ENCODE measurements at places on chromosomes 5 and 9.

DNA sequence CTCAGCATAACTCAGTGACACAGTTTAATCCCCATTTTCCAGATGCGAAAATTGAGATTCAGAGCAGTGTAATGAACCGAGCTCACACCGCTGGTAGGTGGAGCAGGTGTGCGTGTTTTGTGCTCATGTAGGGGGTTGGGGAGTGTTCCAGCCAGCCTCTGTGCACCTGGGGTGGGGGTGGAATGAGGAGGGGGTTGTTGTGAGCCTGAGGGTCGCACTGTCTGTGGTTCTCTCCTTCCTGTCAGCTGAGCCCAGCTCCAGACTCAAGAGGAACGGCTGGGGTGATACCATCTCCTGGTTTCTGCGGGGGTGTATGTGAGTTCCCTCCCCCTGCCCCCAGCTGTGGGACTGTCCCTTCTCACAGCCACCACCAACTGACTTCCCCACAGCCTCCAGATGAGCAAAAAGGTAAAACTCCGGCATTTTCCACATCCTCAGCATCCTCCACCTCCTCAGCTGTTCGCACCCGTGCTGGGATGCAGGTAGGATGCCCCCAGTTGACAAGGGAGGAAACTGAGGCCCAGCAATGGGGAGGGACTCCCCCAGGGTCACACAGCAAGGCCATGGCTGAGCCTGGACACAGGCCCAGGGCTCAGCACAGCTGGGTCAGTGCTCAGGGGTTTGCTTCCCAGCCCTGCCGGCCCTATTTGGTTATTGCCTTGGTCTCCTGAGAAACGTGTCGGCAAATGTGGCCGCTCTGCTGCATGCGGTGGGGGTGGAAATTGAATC is 2.1 kb downstream of the SH2D3C start:
- DNase-seq, result no peak

DNA sequence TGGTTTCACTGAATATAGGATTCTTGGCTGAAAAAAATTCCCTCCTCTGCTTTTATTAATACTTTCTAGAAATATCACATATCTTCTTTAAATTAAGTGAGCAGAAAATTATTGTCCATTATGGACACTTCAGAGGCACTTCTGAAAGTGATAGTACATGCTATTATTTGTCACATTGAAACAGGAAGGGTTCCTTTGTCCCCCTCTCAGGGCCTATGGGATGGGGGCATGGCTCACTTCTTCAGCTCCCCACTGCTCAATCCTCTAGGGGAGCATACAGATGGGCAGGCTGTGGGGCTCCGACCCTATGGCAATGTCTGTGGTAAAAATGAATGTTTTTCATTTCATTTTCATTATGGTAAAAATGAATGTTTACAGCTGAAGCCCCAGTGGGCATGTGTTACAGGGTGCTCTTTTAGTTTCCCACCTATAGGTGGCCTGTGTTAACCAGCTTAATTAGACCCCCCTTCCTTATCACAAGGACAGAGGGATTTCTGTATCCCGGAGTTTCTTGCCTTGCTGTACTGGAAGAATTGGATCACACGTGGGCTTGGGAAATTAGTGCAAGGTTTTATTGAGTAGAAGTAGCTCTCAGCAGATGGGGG is 1225.2 kb downstream of the PTPRD start:
- no peak for DNase-seq

GRCh38 chr5:172508471-172509404 is 54.4 kb upstream of the SH3PXD2B start:
- no peak for DNase-seq

DNA sequence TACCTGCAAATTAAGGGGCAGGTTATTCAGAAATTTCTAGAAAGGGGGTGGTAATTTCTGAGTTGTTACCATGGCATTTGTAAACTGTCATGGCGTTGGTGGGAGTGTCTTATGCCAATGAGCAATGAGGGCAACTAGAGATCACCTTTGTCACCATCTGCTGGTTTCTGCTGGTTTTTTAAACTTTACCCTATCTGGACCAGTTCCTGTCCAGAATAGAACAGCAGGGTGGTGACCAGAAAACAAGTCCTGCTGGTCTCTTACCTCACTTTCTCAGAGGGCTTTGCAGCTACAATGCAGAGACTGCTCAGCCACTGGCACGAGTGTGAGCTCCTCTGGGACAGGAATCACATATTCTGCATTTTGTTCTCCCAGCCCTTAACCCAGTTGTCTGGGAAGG is 51.4 kb downstream of the FAM114A2 start:
- no peak for DNase-seq

DNA sequence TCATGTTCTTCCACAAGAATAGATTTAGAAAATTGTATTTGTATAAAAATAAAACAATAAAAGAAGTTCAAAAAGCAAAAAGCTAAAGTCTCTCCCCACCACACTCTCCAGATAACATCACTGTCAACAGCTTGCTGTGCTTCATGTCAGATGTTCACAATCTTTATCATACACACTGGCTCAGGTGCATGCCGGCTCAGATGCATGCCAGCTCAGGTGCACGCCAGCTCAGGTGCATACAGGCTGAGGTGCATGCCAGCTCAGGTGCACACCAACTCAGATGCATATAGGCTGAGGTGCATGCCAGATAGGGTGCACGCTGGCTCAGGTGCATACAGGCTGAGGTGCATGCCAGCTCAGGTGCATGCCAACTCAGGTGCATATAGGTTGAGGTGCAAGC is 26.5 kb downstream of the SEMA4D start:
- no peak for DNase-seq

DNA sequence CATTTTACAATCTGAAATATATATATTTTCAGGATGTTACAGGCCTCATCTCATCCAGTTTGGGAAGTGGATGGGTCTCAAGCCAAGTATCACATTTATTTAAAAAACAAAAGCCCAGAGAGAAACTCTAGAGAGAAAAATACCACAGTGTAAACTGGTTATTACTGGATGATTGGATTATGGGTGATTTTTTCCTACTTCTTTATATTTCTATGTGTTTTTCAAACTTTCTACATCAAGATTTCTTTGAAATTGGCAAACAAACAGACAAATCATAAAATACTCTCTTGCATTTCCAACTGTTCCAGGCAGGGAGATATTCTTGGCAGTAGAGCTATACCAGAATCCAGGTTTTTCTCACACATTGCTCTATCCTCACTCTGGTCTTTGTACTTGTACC is 116.0 kb upstream of the SMIM23 start:
- DNase-seq, result no peak

- peak; percentile 19 for DNase-seq
These were observed 44.0 kb downstream of the GALNT10 start for GRCh38 chr5:154234551-154234950.

GRCh38 chr5:119049824-119050449 is 20.9 kb upstream of the DMXL1 start:
- no peak for DNase-seq

- no peak for DNase-seq
These were observed 33.1 kb downstream of the NDUFAF2 start for GRCh38 chr5:60977956-60978737.

DNA sequence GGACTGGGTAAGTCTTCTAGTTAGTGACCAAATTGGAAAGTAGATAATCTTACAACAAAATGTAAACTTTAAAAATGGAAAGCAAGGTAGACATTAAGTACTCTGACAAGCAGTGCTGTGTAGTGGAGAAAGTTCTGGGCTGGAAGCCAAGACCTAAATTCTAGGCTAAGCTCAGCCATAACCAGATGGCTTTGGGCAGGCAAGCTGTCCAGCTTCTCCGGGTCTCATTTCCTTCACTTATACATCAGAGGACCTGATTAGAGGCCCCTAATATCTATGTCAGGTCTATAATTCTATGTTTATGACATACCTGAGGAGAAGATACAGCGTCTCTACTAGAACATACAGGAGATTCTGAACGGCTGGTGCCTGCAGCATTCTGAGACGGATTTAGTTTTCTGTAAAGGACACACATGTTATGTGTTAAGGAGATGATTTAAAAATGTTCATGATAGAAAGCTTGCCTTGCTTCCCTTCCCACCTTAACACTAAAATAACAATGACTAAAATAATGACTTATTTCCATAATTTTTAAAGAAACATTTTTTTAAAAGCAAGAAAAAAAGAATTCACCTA is 61.2 kb downstream of the ELL2 start:
- peak; percentile 50 for DNase-seq

DNA sequence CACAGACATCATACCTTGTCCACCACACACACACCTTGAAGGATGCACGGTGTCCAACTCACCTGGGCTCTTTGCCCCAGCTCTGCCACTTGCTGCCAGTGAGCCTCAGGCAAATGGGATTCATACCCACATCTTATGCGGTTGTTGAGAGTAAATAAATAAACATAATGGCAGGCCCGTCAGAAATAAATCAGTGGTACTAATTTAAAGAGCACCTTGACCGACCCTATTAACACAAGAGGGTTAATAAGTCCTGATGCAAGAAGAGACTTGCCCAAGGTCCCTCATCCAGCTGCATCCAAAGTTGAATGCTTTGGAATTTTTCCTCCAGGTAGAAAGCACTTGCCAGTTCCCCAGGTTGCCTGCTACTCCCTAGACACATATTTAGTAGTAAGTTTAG is 11.6 kb upstream of the AKNA start:
- DNase-seq, result no peak

DNA sequence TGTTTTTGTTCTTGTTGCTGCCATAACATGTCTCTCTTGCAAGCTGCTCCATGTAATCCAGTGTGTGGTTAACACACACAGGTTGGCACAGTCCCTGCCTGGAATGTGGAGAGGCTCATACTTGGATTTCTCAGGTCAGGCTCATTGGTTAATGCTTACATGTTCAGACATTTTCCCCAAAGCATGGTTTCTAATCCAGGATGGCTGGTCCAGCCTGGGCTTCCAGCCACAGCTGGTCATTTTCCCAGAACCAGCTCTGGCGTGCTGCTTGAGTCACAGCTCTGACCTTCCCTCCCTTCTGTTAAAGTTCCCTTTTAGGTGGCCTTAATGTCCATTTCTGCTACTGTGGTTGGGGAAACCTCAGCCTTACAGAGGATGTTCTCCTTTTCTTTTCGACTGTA is 294.3 kb downstream of the TAF11L14 start:
- no peak for DNase-seq

DNA sequence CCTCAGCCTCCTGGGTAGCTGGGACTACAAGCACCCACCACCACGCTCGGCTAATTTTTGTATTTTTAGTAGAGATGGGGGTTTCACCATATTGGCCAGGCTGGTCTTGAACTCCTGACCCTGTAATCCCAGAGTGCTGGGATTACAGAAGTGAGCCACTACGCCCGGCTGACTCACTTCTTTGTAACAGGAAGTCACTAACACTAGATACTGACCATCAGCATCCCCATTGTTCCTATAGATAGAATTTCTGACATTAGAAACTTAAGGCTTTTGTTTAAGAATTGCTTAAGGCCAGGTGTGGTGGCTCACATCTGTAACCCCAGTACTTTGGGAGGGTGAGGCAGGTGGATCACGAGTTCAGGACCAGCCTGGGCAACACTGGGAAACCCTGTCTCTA is 42.2 kb downstream of the LEAP2 start:
- no peak for DNase-seq

DNA sequence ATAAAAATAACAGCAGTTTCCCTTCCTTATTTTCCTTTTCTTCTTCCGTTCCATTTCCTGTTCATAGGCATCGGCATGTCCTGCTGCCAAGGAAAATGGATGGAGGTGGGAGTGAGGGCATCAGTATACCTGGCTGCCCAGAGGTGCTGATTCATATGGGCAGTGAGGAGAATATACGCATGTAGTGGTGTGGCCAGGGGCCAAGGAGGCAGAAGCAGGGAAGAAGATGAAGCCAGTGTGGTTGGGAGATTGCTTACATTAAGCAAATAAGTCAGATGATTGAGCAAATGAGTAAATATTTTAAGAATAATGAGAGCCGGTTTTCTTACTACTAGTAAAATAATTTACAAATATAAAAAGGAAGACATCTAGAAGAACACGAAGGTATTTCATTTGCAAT is 344.9 kb upstream of the PAPPA start:
- DNase-seq, result no peak

GRCh38 chr5:147675168-147675567 is 107.4 kb downstream of the JAKMIP2 start:
- no peak for DNase-seq

GRCh38 chr9:36550135-36550534 is 22.6 kb upstream of the MELK start:
- no peak for DNase-seq

DNA sequence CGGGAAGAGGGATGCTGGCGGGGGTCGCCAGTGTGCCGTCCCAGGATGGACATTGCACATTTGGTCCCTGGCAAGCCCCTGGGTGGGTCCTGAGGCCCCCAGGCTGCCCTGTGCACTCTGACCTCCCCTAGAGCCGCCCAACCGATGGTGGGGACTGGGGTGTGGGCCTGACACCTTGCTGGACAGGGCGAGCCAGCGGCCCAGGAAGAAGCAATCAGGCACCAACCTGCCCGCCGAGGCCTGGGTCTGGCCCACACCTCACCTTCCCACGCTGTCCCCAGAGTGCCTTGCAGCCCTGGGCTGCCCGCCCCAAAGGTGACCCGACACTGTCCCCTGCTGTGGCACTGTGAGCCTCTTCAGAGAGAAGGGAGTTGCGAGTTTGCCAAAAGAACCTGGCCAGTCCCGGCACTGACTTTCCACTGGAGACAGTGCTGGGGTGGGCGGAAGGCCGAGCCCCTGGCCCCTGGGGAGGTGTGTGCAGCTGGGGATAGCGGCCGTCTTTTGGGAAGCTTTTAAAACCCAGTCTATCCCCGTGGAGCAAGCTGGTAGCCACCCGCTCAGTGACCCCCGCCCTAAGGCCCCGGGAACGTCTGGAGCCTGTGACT is 12.0 kb upstream of the NRARP start:
- no peak for DNase-seq

DNA sequence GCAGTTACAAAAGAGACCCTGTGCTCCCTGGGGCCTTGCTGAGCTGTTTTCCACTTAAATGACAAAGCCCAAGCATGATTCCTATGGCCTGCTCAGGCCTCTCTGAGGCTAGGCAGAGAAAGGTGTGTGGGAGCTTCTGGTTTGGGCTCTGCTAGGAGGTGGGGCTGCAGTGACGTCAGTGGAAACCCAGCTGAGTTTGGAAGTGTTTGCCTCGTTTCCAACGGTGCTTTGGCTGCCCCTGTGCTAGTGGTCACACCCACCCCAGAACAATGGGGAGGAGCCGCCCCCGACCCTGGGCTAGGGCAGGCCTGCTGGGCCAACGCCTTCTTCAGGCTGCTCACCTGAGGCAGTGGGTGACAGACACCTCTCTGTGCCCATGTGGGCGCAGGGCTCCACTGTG is 10.4 kb downstream of the ANGPTL2 start:
- no peak for DNase-seq

DNA sequence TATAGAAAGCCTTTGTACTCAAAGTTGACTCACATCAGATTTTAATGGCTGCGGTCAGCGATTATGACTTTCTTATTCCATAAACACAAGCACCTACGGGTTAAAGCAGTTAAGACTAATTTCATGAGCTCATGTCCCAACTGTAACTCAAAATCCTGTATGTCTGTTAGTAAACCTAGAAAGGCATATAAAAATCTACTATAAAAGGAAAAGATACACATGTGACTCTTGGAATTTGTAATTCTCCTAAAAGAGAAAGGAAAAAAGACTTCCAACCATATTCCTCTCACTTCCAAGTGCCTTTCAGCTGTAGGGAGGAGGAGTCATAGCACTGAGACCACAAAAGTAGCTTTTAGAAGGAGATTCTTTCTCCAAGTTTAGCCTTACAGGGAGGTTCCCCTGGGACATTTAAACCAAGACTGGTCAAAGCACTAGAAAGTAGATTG is 129.1 kb downstream of the EBF1 start:
- DNase-seq, result no peak

GRCh38 chr5:51242456-51242855 is 140.8 kb upstream of the ISL1 start:
- DNase-seq, result no peak

GRCh38 chr5:155017610-155018009 is 4.1 kb downstream of the KIF4B start:
- no peak for DNase-seq

All from hematopoietic multipotent progenitor cell treated with erythropoietin and hydrocortisone succinate and interleukin-3 and kit ligand, for 17 days (in vitro differentiated cells).